ENCODE measurements at places on chromosomes 3 and 15.

DNA sequence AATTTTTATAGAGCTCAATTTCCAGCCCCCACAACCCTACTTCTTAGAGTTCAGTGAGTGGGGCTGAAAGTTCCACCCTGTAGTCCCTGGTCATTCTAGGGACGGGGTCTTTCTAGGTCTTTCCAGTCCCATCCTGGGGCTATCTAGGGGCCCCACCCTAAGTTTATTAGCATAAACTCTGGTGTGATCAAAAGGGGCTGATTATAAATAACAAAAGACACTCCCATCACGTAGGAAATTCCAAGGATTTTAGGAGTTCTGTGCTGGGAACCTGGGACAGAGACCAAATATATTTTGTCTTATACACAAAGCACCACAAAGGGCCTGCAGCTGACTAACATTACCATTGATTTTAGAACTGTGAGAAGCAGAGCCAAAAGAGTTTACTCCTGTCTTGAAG, 41.9 kb downstream of the RAD54L2 start:
- no peak for DNase-seq

DNA sequence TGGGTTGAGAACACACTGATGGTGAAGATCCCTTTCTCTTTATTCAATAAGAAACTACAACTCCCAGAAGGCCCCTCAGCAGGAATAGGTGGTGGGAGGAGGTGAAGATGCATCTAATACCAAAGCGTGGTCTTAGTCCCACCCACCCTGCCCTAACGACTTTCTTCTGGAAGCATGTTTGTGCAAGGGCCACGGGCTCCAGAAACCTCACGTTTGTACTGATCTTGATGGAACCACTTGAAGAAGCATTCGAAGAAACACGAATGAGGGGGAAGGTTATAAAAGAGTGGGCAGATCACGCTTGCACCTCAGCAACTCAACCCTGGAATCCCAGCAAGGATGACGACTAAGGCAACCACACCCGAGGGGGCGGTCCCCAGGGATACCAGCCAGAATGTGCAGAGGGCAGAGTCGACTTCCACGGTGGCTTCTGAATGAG, 10.6 kb upstream of the SLC25A36 start:
- peak; percentile 58 for DNase-seq

DNA sequence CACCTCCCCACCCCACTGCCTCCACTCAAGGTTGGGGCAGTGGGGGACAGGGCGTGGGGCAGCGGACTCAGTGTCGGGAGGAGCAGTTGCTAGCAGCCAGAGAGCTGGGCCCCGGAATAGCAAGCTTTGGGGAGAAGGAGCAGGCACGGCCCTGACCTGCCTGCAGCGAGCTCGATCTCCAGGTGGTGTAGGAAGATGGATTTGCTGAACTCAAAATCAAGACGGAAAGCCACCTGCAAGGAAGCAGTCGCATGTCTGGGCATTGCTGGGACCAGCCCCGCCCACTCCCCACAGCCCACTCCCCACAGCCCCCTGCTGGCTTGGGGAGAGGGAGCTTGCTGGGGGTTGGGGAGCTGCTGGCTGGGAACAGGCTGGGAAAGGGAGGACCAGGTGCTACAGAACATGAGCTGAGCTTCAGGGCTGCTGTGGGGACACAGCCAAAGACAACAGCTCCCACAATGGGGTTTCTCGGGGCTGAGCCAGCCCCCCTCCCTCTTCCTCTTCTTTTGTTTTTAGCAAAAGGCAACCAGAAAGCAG, 38.0 kb downstream of the FEM1B start:
- DNase-seq = peak; percentile 81

- no peak for DNase-seq
These were observed 14.3 kb upstream of the IL20RB start for GRCh38 chr3:136943436-136943835.

DNA sequence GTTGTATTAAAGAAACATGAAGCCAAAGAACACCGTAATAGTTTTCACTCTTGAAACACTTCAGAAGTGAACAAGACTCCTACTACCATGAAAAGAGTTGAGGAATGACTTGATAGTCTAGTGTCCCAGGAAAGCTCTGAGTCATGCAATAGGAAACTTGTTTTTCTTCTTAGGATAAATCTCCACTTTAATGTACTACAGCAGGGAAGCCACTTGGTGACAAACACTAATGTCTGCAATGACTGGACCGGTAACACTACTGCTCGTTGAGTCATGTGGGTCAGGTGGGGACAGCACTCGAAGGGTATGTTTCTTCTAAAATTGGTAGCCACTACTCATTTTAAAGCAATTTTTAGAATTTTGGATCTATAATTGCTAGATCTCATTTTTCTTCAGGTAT, 291.7 kb upstream of the CNTN3 start:
- DNase-seq = no peak

- DNase-seq = no peak
These were observed 34.5 kb downstream of the PRICKLE2 start for GRCh38 chr3:64190517-64191515.

GRCh38 chr3:45623846-45624245, 29.3 kb downstream of the LIMD1 start:
- DNase-seq = no peak

DNA sequence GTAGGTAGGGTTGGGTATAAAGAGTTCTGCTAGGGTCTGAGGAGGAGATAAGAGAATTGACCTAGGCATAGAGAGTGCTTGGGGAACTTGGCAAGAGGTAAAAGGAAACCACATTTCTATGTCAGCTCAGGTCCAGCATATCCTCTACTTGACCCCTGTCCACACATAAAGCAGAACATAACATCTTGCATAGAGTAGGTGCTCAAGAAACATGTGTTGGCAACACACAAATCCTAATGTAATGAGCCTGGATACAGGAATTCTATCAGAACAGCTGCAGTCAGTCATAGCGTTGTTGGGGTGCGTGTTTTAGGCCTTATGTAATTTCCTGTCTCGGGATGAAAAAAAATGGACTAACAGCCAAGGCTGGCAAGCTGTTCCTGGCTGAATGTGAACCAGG, 35.0 kb upstream of the PLCL2 start:
- no peak for DNase-seq

DNA sequence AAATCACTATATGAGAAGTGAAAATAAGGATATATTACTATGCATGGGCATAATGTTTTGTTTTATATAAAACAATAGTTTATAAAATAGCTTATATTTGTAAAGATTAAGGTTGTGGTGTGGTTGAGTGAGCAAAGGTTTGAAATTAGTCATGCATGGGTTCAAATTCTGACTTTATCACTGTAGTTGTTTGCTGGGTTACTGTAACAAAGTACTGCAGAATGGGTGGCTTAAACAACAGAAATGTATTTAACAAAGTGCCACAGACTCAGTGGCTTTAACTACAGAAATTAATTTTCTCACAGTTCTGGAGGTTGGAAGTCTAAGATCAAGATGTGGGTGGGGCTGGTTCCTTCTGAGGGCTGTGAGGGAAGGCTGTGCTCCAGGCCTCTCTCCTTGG, 184.8 kb upstream of the THRB start:
- no peak for DNase-seq

GRCh38 chr3:193962986-193963685, 172.8 kb upstream of the HES1 start:
- DNase-seq = no peak

GRCh38 chr3:99929745-99930139, 112.1 kb downstream of the CMSS1 start:
- no peak for DNase-seq

GRCh38 chr15:67070150-67070549, 4.7 kb downstream of the SMAD3 start:
- DNase-seq = peak; percentile 37

- DNase-seq = no peak
These were observed 78.1 kb upstream of the PRICKLE2 start for GRCh38 chr3:64303401-64303800.

GRCh38 chr3:71563827-71564226, 19.7 kb downstream of the FOXP1 start:
- no peak for DNase-seq

DNA sequence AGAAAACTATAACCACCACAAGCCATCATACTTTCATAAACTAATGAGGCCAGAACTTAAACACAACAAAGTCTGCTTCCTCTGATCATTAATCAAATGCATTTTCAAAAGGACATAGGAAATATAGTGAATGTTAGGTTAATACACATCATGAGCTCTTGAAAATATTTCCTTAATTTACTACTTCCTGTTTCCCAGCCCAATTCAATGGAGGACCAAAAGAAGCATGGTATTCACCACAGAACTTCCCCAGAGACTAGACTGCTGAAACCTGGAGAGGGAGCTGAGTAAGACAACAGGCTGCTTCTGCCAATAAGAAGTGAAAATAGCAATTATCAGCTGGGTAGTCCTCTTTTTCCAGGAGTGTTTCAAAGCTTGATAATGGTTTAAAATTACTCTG, 250.3 kb downstream of the ULK4 start:
- no peak for DNase-seq

- no peak for DNase-seq
These were observed 386.6 kb upstream of the THBS1 start for GRCh38 chr15:39194106-39194830.

DNA sequence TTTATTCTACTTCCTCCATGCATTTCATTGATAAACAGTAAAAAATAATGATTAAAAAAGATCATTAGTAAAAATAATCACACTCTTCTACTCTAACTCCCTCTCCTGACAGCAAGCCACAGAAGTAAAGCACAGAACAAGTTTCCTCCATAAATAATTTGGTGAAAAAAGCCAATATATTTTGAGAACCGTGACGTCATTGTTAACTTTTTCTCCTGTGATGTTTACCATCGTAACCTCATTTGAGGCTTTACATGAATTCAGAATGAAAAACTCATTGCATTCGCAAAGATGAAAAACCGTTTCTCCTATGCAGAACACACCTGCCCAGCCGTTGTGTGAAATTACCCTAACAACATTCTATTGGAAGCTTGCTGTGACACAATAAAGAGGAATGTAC, 120.7 kb downstream of the NSUN3 start:
- DNase-seq = no peak

DNA sequence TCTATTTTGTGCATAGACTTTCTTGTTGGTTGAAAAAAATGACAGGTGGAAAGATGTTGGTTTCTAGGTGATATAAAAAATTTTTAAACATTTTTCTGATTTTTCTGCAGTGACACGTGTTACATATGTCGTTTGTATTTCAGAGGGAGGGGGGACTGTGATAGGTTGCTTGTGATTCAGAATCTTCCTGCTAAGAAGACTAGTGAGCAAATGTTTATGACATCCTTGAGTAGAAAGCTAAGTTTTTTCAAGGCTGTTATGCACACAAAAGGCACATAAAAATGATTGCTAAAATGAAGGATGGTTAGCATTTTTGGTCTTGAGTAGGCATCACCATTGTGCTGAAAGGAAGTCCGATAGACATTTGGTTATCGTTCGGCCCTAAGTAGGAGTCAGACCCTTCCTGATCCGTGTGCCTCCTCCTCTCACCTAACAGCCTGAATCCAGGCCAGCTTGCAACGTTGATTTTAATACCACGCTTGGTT, 1.5 kb downstream of the ZNF639 start:
- peak; percentile 37 for DNase-seq

DNA sequence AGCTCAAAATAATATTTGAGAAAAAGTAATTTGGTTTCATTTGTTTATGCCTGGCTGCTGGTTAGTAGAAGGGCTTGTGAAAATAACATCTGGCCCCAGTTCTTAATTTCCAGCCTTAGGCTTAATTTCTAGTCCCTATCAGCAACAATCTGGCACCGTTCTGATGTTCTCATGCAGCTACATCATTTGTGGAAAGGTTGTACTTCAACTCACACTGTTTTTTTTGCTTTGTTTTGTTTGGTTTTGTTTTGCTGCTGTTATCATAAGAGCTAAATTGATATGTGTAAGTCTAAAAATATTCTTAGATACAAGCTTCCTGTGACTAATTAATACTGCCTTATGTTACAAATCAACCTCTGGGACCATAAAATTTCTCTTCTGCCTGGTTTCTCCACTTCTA, 8.9 kb downstream of the CPA3 start:
- no peak for DNase-seq

DNA sequence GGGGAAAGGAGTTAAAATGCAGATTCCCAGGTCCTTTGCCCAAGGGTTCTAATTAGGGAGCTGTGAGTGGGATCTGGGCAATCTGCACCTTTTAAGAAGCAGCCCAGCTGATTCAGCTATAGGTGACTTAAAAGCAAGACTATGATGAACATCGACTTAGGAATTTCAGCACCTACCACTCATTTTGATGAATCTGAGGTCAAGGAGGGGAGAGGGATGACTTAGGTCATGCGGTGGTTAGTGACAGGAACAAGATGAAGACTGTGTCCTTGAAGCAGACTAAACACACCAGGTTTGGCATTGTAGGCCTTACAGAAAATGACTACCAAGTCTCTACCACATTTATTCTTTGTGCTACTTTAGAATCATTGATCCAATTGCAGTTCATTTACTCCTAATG, 196.3 kb downstream of the DTWD1 start:
- DNase-seq = no peak

GRCh38 chr3:114848082-114848481, 299.0 kb downstream of the ZBTB20 start:
- DNase-seq = no peak

DNA sequence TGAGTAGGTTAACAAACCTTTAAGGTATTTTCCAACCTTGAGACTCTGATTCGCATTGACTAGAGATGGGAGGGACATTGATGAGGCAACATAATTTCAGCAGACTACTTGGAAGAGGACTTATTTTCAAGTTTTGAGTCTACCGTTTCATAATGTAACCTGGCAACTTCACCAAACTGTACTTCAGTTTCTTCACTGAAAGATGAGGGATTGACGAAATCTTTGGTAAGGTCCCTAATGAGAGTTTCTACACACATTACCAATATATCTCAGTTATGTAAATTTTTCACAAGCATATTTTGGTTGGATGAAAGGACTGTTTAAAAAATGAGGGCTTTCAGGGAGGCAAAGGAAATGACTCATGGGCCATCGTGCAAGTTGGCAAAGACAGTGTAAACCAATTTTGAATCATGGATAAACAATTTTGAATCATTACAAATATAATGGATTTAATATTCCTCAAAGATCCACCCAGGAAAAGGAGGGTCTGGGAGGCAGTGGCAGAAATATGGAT, 28.7 kb upstream of the SEMA6D start:
- DNase-seq = no peak

DNA sequence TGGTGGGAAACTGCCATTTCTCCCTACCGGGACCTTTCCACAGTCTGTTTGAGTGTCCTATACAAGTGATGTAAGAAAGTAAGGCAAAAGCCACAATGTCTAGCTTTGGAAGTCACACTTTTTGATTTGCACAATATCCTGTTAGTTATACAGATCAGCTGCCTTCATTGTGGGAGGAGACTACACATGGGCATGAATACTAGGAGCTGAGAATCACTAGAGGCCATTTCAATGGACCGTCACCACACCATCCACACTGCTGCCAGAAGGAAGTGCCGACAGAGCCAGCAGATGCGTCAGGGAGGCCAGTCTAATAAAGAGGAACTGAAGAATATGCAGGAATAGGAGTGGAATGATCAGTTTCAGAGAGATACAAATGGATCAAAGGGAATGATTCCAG, 65.8 kb downstream of the SCN11A start:
- no peak for DNase-seq

- DNase-seq = no peak
These were observed 27.0 kb downstream of the PSTPIP1 start for GRCh38 chr15:77021803-77022381.

DNA sequence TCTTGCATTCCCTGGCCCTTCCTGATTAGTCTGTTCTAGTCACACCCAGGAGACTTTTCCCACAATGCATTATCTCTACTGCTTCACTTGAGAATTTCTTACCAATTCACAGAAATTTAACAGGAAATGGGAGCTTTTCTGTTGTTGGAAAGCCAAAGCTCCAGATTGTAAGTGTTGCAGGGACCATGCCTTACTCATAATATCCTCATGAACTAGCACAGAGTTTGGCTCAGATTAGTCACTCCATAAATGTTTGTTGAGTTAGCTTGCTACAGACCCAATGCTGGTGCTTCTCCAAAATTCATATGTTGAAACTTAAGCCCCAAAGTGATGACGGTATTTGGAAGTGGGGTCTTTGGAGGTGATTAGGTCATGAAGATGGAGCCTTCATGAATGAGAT, 232.6 kb downstream of the GAP43 start:
- no peak for DNase-seq

Data from H7 (cell line).